ENCODE measurements at places on chromosomes 13 and 19.

GRCh38 chr13:109146912-109147647 lies 517.7 kb downstream of the MYO16 start:
- peak; percentile 36 for DNase-seq

DNA sequence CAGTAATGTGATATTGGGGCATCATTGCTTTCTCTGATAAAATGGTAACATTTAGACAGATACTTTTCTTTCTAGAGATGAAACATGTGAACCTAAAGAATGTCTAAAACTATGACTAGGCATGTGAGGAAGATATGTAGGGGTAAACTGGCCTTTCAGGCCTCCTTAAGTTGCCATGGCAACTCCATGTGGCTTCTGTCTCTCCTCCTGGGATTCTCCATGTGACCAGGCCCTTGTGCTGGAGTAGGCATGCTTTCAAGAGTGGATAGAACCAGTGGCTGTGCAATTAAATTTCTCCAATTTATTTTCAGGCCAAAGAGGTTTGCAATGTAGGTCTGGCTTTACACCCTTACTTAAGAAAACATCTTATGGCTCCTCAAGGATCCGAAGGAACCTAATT lies 130.8 kb downstream of the OLFM4 start:
- no peak for DNase-seq

DNA sequence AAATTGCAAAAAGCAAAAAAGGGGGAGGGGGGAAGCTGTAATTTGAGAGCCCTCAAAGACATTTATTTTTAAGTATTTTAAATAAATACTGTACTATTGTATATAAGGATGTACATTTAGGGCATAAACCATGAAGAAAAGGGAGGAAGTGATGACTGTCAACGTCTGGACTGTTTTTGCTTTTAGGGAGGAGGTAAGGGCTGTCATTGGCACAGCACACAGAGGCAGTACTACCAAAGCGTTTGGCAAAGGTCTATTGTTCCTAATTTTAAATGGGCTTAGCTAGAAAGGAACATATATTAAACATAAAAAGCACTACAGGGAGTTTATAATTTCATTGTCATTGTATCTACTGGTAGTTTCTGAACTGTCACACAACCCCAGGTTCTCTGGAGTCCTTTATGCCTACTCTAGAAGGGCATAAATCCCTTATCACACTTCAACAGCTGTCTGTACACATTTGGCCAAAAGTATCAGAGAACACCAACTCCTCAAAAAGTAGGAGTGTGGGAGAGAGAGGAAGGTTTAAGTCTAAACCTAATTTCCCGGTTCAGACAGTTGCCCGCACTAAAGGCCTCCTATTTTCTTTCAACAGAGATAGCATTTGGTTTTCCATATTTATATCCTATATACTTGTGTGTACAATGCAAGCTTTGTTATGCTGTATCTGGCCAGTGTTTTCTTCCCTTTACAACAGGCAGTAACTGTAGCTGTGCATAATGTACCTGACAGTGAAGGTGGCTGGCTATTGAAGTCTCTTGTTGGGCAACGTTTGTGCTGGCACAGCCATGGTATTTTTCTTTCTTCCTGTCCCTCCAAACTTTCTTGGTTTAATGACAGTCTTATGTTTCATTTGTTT lies 406.2 kb downstream of the KLF5 start:
- no peak for DNase-seq

DNA sequence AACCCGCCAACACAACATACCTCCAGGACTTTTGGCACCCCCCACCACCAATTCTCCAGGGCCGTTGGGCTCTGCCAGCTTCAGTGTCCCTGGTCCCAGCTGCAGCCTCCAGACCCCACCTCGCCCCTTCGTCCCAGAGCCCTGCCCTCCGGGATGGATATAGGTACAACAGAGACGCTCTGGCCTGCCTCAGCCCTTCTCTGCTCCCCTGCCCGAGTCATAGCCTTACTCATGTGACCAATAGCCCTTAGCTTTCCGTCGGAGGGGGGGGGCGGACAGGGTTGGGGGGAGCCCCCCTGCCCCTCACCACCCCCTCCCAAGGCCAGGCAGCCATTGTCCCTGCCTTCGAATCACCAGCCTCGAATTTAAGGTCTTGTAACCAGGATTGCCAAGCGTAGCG lies 70.8 kb upstream of the NFIC start:
- DNase-seq = no peak

DNA sequence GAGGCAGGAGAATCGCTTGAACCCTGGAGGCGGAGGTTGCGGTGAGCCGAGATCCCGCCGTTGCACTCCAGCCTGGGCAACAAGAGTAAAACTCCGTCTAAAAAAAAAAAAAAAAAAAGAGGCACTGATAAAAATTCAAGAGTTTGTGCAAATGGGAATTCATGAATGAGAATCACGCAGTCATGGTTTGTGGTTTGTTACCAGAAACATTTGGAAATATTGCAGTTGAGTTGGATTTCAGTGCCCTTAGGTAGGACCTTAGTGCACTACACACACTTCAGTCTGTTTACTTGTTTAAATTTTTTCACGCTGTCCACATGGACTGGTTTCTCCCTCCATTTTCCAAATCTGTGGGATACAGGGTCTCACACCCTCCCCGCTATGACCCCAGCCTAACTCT lies 28.4 kb downstream of the ZNF844 start:
- no peak for DNase-seq

GRCh38 chr19:22595918-22596341 lies 38.2 kb upstream of the ZNF492 start:
- DNase-seq = no peak

GRCh38 chr19:17216058-17216670 lies 1.0 kb downstream of the USE1 start:
- DNase-seq = no peak

DNA sequence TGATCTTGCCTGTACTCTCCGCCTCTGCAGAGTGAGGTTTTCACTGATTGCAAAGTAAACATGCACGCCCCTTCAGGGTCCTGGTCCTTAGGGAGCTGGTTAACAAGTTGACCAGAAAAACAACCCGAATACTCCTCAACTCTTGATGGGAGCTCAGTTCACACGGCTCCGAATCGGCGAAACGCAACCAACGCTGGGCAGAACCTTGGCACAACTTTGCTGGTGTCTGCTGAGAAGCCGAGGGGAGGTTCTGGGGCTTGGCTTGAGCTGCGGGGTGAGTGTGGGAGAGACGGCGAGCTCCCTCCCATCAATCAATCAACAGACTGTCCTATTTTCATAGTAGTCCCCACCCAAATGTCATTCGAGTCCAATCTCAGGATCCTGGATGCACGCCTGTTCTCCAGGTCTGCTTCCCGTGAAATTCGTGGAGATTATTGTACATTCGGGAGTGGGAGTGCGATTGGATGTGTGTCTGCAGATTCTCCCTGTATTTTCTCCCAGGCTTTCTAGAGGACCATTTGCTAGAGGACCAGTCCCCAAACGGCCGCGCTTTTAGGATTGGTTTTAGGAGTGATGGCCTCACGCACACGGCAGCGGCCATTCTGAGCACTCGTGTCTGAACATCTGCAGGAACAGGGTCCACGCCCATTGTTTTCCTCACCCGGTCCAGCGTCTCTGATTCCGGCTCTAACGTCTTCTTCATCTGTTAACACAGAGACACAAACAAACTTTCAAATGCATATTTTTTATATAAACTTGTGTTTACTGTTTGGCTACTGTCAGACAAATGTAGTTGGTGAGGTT lies 51.6 kb upstream of the F7 start:
- no peak for DNase-seq

- DNase-seq = no peak
Observed at GRCh38 chr13:52378312-52378711, 27.7 kb downstream of the THSD1 start.

GRCh38 chr13:111573801-111574200 lies 253.4 kb downstream of the TEX29 start:
- DNase-seq = no peak

DNA sequence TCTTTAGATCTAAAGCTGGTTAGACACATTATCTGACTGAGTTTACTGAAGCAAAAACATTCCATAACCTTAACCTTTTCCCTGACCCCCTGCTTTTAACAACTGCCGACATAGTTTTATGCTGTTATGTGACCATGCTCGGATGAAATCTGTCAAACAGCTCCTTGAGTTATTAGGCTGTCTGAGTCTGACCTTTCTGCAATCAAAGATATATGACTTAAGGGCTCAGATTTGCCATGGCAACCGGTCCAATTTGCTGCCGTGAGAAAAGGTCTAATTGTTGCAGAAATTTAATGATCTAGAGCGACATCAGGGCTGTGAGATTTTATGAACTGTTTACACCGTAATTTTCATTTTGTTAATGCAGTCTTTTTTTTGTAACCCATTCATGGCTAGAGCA lies 61.8 kb downstream of the URI1 start:
- DNase-seq = no peak

DNA sequence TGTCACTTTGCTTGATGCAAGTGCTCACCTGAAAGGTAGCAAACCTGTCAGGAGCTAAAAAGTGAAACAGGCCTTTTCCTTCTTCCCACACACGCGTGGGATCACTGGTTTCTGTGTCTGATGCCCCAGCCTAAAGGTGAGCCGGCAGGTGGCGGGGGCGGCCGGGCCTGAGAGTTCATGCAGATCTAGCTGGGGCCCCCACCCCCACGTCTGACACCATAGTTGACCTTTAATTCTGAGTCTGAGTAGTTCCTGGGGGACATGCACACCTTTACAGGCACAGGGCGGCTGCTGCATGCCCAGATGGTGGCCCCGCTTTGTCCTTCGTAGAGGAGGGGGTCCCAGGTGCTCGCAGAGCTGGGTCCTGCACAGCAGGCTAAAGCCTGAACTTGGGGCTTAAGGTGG lies 345.3 kb downstream of the TEX29 start:
- DNase-seq = no peak

GRCh38 chr19:40605216-40605971 lies 4.2 kb downstream of the LTBP4 start:
- no peak for DNase-seq
